G401 (cell line): ENCODE measurements at places on chromosomes 4 and X. TPM values are rescaled to one million over a fixed set of nuclear protein-coding genes. Genes with fewer than 3 reads are reported as not detected.
A peak's percentile ranks its signal among the peaks of the same experiment; 100 is the strongest.

CORIN gene
- total RNA-seq, result not detected in 2 replicates

PHOX2B gene
- not detected in 2 replicates for total RNA-seq

MAGED4B gene
- 31.3 and 32.8 TPM in 2 replicates for total RNA-seq

DNA sequence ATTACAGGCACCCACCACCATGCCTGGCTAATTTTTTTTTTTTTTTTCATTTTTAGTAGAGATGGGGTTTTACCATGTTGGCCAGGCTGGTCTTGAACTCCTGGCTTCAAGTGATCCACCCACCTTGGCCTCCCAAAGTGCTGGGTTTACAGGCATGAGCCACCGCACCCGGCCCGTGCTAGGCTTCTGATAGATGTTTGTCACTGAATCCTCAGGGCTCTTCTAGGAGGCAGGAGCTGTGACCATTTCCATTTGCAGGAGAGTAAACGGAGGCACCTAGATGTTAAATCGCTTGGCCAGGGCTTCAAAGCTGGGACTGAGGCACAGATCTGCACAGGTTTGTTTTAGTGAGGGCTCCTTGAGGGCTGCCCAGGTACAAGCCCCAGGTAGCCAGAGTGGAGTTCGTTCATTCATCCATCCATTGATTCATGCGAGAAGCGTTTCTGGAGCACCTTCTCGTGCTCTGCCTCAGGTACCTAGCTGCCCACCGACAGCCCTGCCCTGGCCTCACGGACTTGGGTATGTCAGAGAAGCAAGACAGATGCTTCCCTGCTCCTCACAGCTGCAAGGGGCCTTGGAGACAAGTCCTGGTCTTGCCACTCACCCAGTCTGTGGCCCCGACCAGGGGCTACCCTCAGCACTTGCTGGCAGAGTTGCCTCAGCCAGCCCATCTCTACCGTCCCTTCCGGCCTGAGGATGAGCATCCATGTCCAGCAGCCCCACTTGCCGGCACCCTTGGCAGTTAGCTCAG is 106.4 kb downstream of the PSAPL1 start:
- no peak for DNase-seq

DNA sequence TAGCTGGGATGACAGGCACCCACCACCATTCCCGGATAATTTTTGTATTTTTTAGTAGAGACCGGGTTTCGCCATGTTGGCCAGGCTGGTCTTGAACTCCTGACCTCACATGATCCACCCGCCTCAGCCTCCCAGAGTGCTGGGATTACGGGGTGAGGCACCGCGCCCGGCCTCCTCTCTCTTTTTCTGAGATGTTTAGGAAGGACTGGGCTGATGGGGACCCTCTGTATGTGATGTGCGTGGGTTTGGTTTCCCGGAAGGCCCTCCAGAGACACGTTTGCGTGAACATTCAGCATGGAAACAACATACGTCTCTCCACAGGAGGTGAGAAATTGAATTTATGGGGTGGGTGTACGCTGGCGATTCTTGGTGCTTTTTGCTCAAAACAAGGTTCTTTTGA is 18.6 kb downstream of the SHOX start:
- DNase-seq, result no peak

DNA sequence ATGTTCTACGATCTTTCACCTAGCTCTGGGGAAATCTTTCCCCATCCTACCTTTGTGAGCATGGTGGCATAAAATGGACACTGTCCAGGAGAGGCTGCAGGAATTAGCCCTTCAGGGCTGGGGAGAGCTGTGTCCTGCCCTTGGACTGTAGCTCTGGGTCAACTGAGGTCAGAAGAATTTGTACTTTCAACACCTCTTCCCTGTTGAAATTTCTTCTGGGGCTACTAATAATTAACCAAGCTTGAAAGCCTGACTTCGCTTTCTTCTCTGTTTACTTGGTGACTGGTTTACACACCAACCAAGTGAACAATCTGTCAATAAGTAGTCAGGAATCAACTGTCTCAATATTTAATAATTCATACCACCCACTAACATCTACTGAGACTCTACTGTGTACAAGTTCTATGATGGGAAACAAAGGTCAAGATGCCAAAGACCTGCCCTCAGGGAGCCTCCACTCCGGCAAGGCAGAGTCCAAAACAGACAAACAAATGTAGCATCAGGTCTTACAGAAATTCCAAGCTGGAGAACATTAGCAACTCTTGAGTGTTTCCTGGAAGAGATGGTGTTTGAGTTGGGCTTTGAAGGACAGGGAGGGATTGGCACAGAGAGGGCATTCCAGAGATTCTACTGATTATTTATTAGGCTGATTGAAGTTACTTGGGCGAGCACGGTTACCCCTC is 113.1 kb downstream of the ENPP6 start:
- DNase-seq, result no peak

DNA sequence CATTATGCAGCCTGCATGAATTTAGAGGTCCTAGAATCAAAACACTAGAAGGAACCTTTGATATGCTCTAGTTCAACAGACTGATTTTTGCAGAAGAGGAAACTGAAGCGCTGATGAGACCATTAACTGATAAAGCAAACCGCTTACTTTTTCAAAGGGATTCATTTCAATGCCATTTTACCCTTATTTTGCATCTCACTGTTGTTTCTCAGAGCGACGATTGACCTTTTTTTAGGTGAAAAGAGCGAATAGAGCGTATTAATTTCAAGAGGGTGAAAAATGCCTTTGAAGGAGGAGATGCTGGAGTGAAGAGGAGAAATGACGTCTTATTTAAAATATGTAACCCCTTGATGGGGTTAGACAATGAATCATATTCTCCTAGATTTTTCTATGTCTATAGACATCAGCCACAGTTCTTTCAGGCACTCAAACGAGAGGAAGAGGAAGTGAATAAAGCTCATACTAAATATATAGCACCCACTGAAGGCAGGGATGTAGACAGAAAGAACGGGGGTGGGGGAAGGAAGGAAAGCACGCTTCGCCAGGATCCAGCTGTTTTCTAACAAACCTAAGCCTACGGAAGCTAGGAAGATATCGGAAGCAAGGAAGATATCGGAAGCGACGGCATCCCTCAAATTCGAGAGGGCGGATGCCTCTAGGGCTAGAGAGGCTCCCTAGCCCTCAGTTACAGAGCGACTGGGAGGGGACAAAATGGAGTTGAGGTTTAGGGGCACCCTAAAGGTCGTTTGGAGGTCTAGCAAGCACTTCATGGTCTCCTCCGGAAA is 848 bp downstream of the ACSL4 start:
- peak; percentile 30 for DNase-seq

- DNase-seq, result no peak
Measured at GRCh38 chr4:188297873-188298272, 158.6 kb downstream of the TRIML1 start.
